Right cardiac atrium (tissue), 5 donors: ENCODE measurements at places on chromosomes 5 and 9. TPM values are rescaled to one million over a fixed set of nuclear protein-coding genes. Genes with fewer than 3 reads are reported as not detected.

- DNase-seq = peak; percentile 52
Measured at GRCh38 chr5:180787711-180788431, 14.7 kb downstream of the MGAT1 start.

SARDH gene
- 1.7 TPM for polyA plus RNA-seq

GRCh38 chr5:39767916-39768315 is 343.1 kb upstream of the DAB2 start:
- no peak for DNase-seq

DNA sequence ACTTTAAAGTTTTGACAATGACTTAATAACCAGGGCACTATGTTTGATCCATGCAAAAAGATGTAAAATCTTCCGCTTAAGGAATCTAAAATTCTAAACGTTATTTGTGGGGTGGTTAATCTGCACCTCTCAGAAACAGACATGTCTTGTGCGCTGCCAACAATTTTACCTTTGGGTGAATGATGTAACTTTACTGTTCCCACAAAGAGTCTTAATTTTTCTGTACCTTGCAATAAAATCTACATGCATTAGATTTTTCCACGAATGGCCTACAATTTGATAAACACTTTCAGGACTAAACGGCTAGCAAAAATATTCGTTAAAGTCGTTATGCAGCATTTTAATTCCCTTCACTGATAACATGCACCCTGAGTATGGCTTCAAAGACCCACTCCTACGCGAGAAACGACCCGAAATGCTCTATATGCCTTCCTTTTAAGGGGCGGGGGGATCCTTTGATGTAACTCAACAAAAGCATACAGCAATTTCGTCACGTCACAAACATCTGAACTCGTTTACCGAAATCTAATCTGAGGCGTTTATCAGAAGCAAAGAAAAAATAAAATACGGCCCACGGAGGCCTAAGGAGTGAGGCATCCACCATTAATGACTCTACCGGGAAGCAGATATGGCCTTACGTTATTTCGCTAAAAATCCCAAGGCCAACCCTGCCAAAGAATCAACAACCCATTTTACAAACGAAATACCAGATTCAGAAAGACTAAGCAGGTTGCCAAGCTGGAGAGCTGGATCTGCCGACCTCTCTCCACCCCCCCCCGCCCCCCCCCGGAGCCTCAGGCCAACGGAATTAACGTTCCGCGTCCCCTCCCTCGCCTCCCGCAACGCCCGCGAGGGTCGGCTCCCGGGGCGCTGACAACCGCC is 621 bp downstream of the AK6 start:
- DNase-seq = no peak

GNA14 gene
- 2.5 TPM for polyA plus RNA-seq

GRCh38 chr5:52692606-52693005 is 95.1 kb upstream of the ITGA1 start:
- no peak for DNase-seq

GRCh38 chr9:113523421-113524141 is 60.1 kb downstream of the RGS3 start:
- DNase-seq = peak; percentile 85

DNA sequence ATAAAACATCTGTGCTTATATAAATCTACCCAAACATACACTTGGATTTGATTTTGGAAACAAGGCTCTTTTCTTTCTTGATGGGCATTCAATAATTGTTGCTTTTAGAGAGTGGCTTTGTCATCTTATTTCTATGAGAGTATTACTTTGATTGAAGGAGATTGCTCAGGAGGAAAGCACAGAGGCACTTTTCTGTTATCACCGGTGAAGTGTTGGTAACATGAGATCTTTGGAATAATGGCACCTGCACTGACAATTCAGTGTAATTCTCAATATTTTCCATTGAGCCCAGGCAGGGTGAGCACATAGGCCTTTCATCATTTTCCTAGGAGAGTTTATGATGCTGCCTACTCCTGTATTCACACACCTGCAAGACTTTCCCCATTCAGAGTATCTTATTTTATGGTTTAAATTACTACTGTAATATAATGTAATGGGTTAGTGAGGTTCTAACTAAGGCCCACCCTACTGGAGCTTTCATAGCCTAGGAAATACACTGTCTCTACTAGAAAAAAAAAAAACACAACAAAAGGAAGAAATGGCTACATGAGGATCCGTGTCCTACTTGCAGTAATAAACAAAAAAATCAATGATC is 244.3 kb downstream of the DENND1A start:
- DNase-seq = no peak

GRCh38 chr9:134925011-134925511 is 7.3 kb upstream of the FCN1 start:
- DNase-seq = peak; percentile 19

- DNase-seq = no peak
Measured at GRCh38 chr5:81081461-81081835, 121.3 kb downstream of the RASGRF2 start.

GRCh38 chr5:75509546-75509945 is 1.9 kb downstream of the CERT1 start:
- DNase-seq = no peak

GRCh38 chr9:128637656-128638055 is 19.0 kb downstream of the DYNC2I2 start:
- peak; percentile 15 for DNase-seq

CCDC180 gene
- 3.2 TPM for polyA plus RNA-seq

DNA sequence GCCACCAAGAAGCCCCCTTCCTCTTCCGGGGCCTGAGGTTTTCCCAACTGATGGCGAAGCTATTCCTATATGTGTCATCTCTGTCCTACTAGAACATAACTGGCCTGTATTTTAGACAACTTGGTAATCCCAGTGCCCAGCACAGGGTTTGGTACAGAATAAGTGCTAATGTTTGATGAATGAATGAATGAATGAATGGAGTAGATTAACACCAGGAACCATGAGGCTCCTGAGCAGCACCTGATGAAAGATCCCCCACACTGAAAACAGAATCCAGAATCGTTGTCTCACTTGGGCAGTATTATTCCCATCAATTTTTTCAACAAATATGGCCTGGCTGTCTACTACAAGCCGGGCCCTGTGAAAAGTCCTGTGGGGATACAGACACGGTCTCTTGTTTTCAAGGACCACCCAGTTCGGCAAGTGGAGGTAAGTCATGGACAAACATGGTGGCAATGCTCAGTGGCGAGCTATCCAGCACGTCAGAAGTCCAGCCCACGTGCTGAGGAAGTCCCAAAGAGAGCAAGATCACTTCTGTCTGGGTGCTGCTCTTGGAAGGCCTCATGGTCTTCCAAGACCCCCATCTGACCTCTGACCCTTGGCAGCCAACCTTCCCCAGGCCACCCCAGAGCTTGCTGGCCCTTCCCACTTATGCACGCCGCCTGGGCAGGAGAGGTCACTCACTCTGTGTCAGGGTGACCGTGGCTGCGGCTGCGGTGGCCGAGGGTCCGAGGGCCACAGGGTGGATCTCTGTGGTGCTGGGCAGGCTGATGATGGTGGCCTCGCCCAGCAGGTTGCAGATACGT is 1.0 kb downstream of the NAIF1 start:
- DNase-seq = peak; percentile 40

DNA sequence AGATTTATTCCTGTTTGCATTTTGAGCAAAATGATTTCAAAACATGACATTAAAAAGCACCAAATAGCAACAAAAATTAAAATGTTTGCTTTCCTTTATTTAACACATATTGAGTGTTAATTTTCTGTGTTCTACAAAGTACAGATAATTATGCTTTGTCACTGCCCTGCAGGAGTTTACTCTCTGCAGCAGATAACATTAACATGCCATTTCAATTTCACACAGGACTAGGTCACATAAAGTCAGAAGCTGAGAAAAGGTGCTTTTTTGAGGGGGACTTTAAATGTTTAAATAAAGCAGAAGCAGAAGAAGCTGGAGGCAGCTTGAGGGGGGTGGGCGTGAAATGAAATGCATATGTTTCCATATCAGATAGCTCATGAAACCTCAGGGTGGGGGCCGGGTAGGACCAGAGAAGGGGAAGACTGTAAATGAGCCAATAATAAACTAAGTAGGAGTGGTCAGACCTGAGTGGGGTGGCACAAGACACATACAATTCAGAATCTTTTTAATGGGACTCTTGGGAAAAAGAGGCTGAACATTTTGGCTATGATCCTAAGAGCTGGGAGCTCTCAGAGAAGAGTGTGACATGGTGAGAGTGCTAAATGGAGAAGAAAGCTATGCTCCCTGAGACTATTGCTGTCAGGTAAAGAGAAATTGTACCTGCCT is 387.5 kb downstream of the FAM170A start:
- DNase-seq = no peak

DNA sequence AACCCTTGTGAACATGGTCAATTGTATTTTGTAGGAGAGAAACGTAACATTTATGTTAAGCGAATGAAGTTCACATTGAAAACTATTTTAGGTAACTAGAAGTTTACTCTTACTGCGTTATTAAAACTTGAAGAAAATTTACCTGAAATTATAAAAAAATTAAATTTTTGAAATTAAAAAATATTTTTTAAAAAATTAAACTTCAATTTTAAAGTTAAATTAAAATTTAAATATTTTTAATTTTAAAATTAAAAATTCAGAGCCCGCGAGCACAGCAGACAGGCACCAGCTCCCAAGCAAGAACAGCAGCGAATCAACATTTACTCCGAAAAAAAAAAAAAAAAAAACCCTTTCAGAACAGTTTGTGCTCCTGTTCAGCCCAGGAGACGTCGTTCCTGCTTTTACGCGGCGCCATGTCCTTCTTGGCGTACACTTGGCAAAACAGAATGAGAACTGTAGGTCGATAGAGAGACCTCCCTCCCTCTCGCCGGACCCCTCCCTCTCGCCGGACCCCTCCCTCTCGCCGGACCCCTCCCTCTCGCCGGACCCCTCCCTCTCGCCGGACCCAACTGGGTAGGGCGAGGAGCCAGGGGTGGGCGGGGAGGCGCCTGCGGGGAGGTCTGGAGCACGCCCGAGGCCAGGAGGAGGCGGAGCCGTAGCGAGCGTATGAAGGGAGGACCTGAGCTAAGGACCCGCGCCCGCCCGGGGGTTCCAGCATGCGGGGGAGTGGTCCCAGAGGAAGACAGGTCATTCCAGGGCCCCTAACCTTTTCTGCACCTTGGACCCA is 235.8 kb downstream of the ROR2 start:
- DNase-seq = peak; percentile 81

PCDHB7 gene
- polyA plus RNA-seq = 0.57 TPM

DIRAS2 gene
- 0.02 TPM for polyA plus RNA-seq

DNA sequence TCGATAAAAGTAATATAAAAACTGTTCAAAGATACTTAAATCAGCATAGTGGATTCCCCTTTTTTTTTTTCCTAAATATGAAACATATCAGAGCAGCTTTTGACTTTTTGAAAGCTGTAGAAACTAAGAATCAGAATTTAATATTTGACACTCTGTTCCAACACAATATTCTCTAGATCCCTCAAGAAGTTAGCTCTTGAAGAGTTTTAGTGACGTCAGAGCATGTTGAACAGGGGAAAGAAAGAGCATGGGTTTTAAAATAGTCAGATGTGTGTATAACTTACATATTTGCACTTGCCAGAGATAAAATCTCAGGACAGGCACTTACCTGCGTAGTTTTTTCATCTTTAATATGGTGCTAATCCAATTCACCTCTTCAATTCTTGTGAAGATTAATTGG is 75.2 kb upstream of the FBXL7 start:
- no peak for DNase-seq

SPATA31A1 gene
- not detected for polyA plus RNA-seq

C9orf57 gene
- polyA plus RNA-seq = not detected

UCK1 gene
- 31.5 TPM for polyA plus RNA-seq

GRCh38 chr5:108528655-108529054 is 146.8 kb upstream of the FBXL17 start:
- no peak for DNase-seq

DNA sequence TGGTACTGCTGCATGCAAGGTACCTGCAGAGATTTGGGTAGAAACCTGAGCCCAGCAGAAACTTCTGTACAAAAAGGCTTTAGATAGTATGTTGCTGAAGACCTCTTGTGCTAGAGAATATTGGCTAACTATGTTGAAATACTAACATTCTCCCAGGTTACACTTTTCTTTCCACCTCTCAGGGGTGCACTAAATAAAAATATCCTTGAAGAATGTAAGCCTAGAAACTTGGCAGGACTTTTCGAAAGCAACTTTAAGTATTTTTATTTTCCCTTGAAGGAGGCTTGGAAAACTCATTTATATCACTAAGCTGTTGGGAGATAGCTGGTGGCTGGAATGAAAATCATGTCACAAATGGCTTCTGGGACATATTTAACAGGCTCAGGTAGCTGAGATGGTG is 50.0 kb downstream of the FBXL7 start:
- no peak for DNase-seq

DNA sequence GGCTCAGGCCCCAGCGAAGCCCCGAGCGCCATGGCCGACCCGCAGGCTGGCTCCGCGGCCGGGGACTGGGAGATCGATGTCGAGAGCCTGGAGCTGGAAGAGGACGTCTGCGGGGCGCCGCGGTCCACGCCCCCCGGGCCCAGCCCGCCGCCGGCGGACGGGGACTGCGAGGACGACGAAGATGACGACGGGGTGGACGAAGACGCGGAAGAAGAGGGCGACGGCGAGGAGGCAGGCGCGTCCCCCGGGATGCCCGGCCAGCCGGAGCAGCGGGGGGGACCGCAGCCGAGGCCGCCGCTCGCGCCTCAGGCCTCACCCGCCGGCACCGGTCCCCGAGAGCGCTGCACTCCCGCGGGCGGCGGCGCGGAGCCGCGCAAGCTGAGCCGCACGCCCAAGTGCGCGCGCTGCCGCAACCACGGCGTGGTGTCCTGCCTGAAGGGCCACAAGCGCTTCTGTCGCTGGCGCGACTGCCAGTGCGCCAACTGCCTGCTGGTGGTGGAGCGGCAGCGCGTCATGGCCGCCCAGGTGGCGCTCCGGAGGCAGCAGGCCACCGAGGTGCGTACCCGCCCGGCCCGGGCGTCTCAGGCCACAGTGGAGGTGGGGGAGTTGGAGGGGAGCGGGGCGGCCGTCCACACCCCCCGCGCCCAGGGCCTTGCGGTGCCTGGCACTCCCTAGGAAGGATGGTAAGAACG is 1.6 kb downstream of the DMRT2 start:
- DNase-seq = peak; percentile 48

DNA sequence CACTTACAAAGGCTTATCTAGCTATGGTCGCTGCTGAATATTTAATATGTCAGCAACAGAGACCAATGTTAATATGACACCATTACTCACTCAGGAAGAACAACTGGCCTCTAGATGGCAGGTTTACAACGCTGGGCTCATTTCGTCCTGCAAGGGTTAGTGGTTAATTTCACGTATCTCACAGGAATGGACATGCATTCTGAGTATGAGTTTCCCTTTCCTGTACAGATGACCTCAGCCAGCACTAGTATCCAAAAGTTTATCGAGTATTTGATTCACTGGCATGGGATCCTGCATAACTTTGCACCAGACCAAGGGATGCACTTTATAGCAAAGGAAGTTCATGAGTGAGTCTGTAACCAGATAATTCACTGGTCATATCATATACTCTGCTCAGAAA is 8.7 kb upstream of the TRPC7 start:
- no peak for DNase-seq

DNA sequence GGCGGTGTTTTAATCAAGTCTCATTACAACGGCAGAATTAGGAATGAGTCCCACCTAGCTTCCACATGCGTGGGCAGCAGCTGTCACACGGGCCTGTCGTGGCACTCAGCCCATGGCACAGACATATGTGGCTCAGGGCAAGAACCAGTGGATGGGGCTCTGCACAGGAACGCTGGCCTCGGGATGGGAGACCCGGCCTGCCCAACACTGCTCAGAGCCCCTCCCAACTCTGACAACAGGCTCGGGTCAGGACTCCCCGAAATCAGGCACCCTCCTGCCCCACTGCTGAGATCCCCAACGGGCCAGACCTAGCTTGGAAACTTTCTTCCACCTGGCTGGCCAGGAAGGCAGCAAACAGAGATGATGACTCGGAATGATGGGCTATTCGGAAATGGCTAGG is 4.9 kb upstream of the SURF6 start:
- DNase-seq = no peak
